ENCODE measurements at places on chromosomes 4 and X.

GRCh38 chr4:11543706-11544105 lies 115.0 kb upstream of the HS3ST1 start:
- DNase-seq = no peak

DNA sequence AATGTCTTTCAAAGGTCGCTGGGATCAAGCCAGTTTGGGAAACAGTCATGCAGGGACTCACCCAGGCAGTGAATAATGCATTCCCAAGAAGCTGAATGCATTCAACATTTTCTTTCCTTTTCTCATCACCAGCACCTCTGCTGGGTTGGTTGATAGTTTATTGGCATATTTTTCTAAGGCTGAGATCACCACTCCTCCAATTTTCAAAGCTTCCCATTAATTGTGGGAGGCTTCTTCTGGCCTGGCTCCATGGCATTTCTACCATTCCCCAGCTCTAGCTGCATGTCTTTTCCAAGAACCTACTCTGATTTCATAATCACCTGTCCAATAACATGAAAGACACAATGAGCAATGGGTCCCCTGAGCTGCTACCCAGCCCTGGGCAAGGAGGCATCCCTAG lies 35.8 kb downstream of the CHRDL1 start:
- no peak for DNase-seq

GRCh38 chr4:6105311-6105911 lies 87.2 kb upstream of the C4orf50 start:
- no peak for DNase-seq

DNA sequence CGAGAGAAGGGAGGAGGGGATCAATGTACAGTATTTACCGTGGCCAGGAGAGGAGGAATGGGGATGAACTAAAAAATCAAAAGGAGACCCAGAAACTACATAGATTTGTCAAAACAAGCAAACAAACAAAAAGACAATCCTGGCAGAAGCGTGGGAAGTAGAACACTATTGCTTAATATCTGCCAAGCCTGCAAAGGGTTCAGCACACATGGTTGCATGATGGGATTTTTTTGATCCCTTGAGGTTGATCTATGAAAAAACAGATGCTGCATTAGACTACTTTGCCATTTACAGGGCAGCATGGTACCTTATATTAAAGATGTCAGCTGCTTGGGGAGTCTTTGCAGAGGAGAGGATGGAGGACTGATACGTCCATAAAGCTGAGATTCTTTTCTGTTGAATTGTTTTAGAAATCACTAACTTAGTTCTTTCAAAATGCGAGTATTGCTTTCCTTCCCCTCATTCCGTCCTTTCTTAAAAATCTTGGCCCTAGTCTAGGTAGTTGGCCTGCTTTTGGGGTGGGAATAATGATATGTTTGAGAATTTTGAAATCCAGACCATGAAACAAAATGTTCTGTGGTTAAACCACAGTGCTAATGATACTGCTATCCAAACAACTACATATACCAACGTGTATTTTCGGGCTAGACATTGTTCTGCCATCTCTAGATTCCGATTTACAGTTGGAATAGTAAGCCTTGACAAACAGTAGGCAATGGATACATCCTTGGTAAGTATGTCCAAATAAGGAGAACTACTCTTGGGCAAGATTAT lies 39.6 kb upstream of the TMEM150C start:
- DNase-seq = no peak

DNA sequence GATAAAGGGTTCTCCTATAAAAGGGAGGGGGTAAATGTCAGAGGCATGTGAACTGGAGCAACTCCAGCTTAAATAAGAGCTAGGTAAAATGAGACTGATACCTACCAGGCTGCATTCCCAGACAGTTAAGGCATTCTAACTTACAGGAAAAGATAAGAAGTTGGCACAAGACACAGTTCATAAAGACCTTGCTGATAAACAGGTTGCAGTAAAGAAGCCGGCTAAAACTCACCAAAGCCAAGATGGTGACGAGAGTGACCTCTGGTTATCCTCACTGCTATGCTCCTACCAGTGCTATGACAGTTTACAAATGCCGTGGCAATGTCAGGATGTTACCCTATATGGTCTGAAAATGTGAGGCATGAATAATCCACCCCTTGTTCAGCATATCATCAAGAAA lies 13.1 kb upstream of the SULT1B1 start:
- DNase-seq = no peak

DNA sequence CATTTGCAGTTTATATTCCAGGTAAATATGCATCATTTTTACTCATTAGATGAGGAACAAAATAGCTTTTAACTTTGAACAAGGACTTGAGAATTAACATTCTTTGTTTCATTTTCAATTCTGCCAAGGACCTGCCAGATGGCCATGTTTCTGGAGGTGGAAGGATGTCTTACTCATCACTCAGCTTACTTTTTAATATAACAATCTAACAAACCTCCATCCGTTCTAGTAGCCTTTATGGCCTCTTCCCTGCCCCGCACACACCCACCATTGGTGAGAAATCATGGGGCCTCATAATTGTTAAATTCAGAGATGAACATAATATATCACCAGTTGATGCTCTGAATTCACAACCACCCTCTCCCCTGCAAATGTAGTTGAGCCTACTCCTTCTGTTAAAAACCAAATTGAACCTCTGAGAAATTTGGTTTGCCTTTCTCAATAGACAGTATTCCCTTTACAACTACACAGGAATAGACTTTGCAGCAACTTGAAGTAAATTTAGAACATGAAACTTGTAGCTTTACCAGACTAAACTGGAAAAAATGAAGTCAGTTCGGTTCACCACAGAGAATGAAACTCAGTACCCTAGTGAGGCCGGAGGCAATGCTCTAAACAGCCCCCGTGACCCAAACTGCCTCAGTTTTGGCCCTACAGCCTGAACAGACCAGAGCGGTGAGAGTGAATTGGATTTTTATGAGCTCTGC lies 50.1 kb upstream of the ACSL4 start:
- DNase-seq = no peak

DNA sequence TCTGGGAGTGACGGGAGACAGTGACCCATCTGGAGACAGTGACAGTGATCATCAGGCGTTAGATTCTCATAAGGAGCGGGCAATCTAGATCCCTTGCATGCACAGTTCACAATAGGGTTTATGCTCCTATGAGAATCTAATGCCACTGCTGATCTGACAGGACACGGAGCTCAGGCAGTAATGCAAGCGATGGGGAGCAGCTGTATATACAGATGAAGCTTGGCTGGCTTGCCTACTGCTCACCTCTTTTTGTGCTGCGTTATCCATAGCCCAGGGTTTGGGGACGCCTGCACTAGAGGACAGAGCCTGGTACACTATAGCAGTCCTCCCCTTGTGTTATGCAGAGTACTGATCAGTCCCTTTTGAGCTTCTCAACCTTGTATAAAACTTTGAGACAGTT lies 23.5 kb downstream of the NFKB1 start:
- DNase-seq = no peak

- no peak for DNase-seq
Measured at GRCh38 chr4:168666531-168666930, 169.7 kb downstream of the PALLD start.

DNA sequence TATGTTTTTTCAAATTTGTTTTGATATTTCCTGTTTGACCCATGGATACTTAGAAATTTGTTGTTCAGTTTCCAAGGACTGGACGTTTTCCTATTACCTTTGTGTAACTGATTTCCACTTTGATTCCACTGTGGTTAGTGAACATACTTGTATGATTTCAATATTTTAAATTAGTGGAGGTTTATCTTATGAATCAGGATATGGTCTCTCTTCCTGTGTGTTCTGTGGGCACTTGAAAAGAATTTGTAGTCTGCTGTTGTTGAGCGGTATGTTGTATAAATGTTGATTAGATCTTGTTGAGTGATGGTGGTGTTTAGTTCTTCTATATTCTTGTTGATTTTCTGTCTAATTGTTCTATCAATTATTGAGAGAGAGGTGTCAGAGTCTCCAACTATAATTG lies 21.2 kb upstream of the LAMTOR3 start:
- DNase-seq = no peak

DNA sequence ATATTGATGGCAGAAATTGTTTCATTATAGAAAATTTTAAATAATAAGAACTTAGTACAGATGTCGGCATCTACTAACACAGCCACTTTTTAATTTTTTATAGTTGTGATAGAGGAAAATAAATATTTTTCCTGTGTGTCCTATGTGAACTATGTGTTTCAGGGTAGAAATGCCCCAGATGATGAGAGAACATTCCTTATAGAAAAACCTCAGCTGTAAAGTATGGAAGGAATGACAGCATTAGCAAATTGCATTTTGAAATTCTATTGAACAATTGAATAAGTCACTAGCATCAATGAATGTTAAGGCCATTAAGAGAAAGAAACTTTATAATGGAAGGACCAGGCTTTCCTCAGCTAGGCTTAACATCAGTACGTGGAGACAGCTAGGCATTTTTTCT lies 149.2 kb downstream of the CFAP299 start:
- DNase-seq = no peak

GRCh38 chrX:19675731-19676130 lies 160.4 kb upstream of the MAP3K15 start:
- DNase-seq = no peak

- DNase-seq = no peak
Measured at GRCh38 chr4:176817204-176817603, 24.5 kb upstream of the VEGFC start.

- no peak for DNase-seq
Measured at GRCh38 chrX:373641-374471, 12.9 kb downstream of the PPP2R3B start.

DNA sequence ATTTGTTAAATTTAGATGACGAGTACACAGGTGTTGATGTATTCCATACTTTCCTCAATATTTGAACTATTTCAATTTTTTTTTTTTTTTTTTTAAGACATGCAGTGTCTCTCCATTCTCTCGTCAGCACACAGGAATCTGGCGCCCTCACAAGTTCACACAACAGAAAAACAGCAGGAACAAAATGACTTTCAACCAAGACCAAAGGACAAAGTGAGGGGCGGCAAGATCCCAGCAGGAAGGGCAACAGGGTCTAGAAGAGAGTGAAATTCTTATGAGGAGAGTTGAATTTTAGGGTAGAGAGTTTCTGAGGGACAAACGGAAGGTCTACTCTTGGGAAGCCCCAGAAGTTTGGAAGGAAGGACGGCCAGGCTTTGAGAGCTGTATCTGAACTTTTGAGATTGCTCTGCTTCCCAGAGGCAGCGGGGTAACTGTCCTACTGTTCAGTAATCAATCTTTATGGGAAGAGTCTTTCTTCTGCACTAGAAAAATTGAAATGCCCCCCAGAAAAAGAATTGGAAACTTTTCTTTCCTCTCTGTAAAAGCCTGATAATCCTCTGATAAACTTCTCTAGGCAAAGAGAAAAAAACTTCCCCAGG lies 760.2 kb downstream of the RAB28 start:
- no peak for DNase-seq

DNA sequence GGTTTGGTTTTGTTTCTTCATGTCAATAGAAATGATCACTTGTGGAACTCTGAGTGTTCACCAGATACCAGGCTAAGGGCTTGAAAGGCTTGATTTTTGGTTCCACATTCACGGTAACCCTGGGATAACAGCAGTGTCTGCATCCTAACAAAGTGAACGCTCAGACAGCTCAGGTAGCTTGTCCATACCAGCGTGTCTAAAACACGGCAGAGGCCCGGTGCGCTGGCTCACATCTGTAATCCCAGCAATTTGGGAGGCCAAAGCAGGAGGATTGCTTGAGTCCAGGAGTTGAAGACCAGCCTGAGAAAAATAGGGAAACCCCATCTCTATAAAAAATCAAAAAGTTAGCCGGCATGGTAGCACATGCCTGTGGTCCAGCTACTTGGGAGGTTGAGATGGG lies 49.0 kb downstream of the HTRA3 start:
- DNase-seq = no peak

GRCh38 chr4:2593003-2593402 lies 56.6 kb downstream of the FAM193A start:
- DNase-seq = no peak

DNA sequence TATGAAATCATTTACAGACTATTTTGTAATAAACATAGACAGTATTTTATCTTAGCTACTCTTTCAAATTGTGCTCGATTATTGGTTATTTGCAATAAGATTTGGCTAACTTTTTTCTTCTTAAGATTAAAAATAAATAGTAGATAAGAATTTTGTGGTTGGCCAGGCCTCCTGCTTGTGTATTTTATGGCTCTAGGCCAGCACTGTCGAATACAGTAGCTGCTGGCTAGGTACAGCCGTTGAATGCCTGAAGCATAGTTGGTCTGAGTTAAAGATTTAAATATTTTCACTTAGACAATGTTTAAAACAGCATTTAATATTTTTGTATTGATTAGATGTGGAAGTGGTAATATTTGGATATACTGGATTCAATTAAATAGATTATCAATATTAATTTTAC lies 481.0 kb downstream of the SPRY1 start:
- DNase-seq = no peak

DNA sequence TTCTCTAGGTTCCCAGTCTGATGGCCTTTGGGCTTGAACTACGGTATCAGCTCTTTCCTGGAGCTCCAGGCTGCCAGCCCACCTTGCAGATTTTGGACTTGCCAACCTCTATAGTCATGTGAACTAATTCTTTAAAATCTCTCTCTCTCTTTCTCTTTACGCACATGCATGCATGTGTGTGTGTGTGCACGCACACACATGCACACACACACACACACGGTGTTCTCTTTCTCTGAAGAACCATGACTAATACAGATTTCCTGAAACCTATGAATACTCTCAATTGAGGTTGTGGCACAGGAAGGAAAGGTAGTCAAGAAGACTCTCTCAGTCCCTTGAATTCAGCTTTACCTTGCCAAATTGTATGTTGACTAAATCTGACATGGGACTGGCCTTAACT lies 6.2 kb upstream of the ZCCHC13 start:
- no peak for DNase-seq

DNA sequence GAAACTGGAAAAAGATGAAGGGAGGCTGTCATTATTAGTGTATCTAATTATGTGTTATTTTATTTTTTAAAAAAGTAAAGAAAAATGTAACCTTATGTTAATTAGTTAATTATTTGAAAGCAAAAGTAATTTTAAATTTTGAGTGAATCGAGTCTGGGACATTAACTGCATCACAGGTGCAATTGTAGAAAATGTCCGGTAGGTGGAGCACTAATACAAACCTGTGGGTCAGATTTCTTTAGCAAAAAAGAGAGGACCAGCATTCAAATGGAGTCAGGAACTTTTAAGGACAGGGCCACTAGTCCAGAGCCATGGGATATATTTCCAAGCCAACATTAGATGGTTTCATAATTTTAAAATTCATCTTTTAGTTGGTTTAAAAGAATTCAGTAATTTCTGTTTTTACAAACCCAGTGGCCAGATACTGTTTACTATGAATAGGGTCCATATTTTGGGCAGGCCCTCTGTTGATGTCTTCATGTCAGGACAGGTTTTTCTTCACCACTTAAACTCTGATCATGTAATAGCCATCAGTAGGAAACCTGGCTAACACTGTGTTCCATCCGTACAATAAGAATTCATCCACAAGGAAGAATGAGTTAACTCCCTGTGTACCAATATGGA lies 27.2 kb downstream of the BST1 start:
- peak; percentile 18 for DNase-seq

Data from CD4-positive, alpha-beta T cell treated with Interferon gamma for 1 hour (primary cell).